Cerebellum (tissue), 4 donors: ENCODE measurements at places on chromosomes 12 and 14.

GRCh38 chr12:25886396-25886795 is 72.1 kb upstream of the RASSF8 start:
- no peak for DNase-seq

DNA sequence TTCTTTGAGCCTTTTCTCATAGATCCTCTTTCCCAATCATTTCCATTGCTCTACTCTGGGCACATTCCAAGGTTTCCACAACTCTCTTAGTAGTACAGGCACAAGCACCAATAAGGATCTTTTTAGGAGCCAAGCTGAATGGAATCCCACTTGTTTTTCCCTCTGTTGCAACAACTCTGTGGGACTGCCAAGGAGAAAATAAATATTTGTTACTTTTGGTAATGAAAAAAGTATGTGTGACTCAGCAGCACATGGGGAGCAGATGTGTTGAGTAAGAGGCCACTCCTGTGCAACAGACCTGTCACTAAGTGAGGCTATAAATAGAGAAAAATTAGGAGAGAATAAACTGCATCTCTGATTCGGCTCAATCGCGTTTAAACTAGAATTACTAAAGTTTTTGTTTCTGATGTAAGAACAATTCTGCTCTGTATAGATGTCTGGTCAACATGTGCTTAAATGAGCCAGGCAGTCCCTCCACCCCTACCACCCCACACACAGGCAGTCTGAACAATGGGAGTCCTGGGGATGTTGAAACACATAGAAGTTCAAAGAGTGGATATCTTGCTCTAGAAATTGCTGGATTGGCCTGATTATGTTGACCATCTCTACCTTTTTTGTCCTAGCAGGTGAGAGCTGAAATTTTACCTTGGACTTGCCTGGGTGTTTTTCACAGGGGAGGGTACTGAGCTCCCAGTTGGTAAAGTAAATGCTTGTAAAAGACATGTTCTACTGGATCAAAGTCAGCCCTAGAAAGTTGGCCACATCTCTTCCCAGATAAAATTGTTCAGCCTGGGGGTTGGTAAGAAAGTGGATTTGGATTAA is 244.3 kb upstream of the NOVA1 start:
- DNase-seq = no peak

GRCh38 chr14:30443368-30444007 is 115.5 kb upstream of the G2E3 start:
- DNase-seq = no peak

- no peak for DNase-seq
Measured at GRCh38 chr12:50514526-50515276, 9.9 kb downstream of the DIP2B start.

GRCh38 chr12:120110550-120111501 is 5.7 kb downstream of the RAB35 start:
- no peak for DNase-seq
